ENCODE measurements at places on chromosomes 5 and 9. TPM values are rescaled to one million over a fixed set of nuclear protein-coding genes. Genes with fewer than 3 reads are reported as not detected.

FRRS1L gene
- total RNA-seq, result 0.33 TPM

SMIM33 gene
- total RNA-seq, result not detected

PROP1 gene
- total RNA-seq, result not detected

PGM5 gene
- total RNA-seq, result not detected

KIF4B gene
- not detected for total RNA-seq

CEL gene
- 0.16 TPM for total RNA-seq

PAX5 gene
- not detected for total RNA-seq

TRPM6 gene
- total RNA-seq, result under 0.01 TPM

TAF11L13 gene
- total RNA-seq, result not detected

NME5 gene
- total RNA-seq, result 2.3 TPM

SHB gene
- 47.7 TPM for total RNA-seq

N4BP3 gene
- total RNA-seq, result 1.8 TPM

SOWAHA gene
- 0.16 TPM for total RNA-seq

GFI1B gene
- not detected for total RNA-seq

CYSRT1 gene
- 2.9 TPM for total RNA-seq

SLCO6A1 gene
- not detected for total RNA-seq

KLHL3 gene
- total RNA-seq, result 0.49 TPM

HNRNPA0 gene
- 14.6 TPM for total RNA-seq

SPATA31C1 gene
- 0.13 TPM for total RNA-seq

CATSPER3 gene
- 0.13 TPM for total RNA-seq

SWI5 gene
- total RNA-seq, result 66.6 TPM

PMPCA gene
- 59.6 TPM for total RNA-seq

CARD19 gene
- total RNA-seq, result 94.8 TPM

GRIN1 gene
- total RNA-seq, result 0.13 TPM

C9orf153 gene
- not detected for total RNA-seq

EHMT1 gene
- total RNA-seq, result 64.4 TPM

MAPKAP1 gene
- total RNA-seq, result 67.8 TPM

PCDHA1 gene
- total RNA-seq, result 0.16 TPM

ASB6 gene
- total RNA-seq, result 21.2 TPM

ZNF883 gene
- total RNA-seq, result 2.4 TPM

NSD1 gene
- total RNA-seq, result 23.1 TPM

CFAP77 gene
- total RNA-seq, result not detected

PCDHGB6 gene
- 2.0 TPM for total RNA-seq

ATG10 gene
- 3.3 TPM for total RNA-seq

PAEP gene
- not detected for total RNA-seq

SLC6A3 gene
- total RNA-seq, result not detected

INSL4 gene
- not detected for total RNA-seq

C6 gene
- total RNA-seq, result not detected

NTNG2 gene
- total RNA-seq, result 1.1 TPM

MARCOL gene
- total RNA-seq, result not detected

ZNF454 gene
- total RNA-seq, result 2.9 TPM

ZDHHC11B gene
- total RNA-seq, result not detected

ORM2 gene
- total RNA-seq, result not detected

WDR38 gene
- not detected for total RNA-seq

CARD9 gene
- total RNA-seq, result 0.76 TPM

ACTBL2 gene
- total RNA-seq, result 16.5 TPM

TAF11L5 gene
- total RNA-seq, result not detected

ELOVL7 gene
- total RNA-seq, result 5.8 TPM

PCDHB13 gene
- total RNA-seq, result 0.16 TPM

ADRB2 gene
- 1.3 TPM for total RNA-seq

STPG3 gene
- total RNA-seq, result not detected

PCDHGB2 gene
- total RNA-seq, result 0.65 TPM

LCP2 gene
- not detected for total RNA-seq

EPB41L4A gene
- 8.6 TPM for total RNA-seq
